Gastroesophageal sphincter (tissue), 4 donors: ENCODE measurements at places on chromosomes 2 and 18.

DNA sequence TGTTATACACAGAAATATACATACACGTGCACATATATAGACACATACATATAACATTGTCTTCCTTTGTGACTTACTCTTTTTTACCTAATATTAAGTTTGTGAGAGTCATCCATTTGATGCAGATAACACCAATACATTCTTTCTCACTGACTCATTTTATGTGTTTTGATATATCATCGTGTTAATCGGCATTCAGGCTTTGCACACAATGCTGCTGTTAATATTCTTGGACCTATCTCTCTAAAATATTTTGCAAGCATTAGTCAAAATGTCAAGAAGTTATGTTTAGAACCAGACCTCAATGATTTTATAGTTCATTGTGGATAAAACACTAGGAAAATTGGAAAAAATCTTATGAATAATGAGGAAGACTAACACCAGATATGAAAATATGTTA is 441.1 kb downstream of the LRATD1 start:
- no peak for ATAC-seq

- ATAC-seq, result no peak
These were observed 148.5 kb upstream of the GATA6 start for GRCh38 chr18:22020867-22021370.

DNA sequence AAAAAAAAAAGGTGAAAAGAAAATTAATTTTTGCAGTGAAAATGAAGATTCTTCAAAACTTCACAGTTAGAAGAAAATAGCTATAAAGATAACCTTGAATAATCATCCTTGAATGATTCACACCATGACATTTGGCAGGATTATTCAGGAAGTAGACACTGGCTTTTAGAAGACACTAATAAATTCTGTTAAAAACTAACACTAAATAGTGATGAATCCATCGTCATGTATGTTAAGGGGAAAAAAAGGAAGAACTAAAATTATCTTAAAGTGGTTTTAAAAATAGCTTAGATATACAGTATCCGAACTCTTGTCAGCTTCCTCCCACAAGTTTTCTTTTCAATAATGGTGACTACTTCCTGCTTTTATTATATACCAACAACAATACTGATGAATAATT is 10.2 kb downstream of the USP37 start:
- no peak for ATAC-seq

DNA sequence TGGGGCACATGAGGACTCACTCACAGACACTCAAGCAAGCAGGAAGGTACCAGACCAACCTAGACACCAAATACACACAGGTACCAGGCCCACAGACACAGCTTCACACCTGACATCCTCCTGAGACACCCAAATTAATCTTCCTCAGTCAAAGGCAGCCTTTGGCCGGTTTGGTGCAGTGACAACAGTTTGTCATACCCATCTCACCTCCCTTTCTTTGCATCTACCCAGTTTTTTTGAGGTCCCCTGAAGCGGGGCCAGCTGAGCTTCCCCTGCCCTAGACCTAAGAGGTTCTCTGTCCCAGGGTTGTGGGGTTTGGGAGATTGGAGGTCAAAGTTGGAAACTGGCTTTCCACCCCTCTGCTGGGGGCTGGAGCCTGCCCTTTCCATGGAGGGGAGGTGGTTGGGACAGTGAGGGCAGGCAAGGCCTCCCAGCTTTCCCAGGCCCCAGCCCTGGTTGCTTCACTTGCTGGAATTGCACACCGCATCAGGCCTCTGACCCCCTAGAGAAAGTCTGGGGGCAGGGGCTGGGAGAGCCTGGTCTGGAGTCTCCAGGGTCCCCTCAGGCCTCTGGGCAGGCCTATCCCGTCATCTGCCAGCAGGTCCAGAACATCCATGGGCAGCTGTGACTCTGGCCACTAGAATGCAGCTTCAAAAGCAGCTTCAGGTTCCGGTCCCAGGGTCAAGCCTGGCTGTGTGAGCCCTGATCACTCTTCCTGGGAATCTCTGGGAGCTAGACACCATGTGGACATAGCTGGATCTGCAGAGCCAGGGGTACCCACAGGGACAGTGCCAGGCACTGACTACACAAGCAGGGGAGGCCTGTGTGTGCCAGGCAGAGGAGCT is 12.5 kb upstream of the TEX261 start:
- ATAC-seq, result no peak

DNA sequence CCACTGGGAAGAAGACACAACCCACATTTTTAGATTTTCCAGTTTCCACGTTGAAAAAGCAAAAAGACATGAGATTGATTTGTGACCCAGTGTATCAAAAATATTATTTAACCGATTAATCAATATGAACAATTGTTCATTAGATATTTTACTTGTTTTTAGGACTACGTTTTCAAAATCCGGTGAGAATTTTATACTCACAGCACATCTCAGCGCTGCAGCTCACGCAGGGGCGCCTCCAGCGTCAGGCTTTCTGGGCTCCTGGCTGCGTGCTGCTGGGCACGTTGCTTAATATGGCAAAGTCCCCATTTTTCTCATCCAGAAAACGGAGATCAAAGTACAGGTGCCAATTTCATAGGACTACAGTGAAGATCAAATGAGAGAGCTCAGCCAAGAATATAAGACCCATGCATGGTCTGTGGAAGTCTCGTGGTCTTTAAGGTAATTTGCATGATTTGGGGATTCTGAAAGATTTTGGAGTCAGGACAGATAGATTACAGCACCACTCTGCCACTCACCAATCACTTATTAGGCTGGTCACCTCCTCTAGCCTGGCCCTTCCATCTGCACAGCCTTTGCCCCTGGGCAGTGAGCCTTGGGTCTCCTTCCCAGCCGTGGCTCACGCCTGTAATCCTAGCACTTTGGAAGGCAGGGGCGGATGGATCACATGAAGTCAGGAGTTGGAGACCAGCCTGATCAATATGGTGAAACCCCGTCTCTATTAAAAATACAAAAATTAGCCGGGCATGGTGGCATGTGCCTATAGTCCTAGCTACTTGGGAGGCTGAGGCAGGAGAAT is 36.2 kb downstream of the PTPN18 start:
- no peak for ATAC-seq

DNA sequence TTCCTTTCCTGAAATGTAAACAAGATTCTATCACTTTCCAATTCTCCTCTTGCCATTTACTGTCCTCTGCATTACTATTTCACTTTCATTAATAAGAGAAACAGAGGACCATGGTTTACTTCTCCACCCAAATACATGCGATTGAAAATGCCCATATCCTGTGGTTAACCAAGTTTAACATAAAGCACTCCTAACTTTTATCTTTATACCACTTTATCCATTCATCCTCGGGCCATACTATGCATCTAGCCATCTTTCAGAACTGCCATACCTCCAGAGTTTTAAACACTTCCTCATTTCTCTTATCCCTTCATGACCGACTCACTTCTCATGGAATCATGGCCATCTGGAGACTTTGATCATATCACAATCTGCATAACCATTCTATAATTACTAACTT is 1182.3 kb downstream of the CNTNAP5 start:
- no peak for ATAC-seq

DNA sequence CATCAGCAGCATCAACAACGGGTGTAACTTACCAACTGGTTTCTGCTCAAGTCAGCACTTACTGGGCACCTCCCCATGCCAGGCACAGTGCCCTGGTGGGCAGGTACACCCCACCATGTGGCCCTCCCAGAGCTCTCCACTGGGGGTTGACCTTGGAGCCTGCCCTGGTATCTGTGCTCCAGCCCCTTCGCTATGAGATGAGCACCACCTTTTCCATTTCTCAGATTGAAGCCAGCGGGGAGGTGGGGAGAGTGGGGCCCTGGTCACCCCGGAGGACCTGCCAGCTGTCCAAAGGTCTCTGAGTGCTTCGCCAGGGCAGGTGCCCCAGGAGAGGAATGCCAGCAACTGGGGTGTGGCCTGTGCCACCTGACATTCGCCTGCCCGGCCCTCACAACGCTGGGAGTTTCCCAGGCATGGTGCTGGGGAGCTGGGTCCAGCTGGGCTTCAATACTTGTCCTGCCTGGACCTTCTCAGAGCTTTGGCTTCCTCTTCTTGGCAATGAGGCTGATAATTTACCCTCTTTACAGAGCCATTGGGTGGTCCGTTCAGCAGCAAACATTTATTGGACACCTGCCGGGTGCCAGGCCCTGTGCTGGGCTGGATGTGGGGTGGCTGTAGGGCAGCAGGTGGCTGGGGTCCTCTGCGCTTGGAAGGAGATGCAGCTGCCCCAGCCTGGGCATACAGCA is 5.9 kb upstream of the ZAP70 start:
- no peak for ATAC-seq

DNA sequence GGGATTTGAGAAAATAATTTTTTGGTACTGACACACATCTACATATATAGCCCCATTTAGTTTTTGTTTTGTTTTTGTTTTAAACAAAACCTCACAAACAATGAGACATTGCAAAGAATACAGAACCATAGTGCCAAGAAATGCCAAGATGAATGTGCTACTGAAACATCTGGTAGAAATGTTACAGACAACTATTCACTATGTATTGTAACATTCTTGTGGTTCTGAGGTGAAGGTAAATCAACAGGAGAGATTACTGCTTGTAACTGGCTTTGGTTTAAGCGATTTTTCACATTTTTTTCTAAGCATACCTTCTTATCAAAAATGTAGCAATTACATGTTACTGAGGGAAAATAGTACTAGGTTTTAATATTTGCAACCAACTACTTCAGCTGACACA is 281.3 kb downstream of the ZNF804A start:
- ATAC-seq, result no peak

GRCh38 chr2:74293191-74293991 is 49.8 kb downstream of the SLC4A5 start:
- no peak for ATAC-seq

GRCh38 chr18:36419188-36419899 is 121.8 kb downstream of the FHOD3 start:
- peak; percentile 22 for ATAC-seq

DNA sequence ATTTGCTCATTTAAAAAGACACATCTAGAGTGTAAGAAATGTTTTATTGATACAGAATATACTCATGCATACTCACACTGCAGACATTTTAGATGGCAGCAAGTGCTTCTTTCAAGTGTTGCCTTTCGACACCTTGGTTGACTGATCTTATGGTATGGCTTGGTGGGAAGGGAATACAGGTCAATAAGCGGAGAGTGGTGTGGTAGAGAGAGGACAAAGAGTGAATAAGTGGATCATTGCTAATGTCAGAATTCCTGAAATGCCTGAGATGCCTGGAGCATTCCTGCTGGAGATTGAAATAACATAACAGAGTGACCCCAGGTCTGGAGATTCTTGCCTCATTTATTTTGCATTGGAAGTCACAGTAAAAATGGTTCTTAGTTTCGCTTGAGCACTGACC is 76.7 kb downstream of the RND3 start:
- no peak for ATAC-seq

GRCh38 chr18:33803636-33804035 is 225.6 kb downstream of the ASXL3 start:
- ATAC-seq, result no peak

- ATAC-seq, result no peak
These were observed 171.0 kb downstream of the SRBD1 start for GRCh38 chr2:45439788-45440773.

- no peak for ATAC-seq
These were observed 11.8 kb downstream of the RASGRP3 start for GRCh38 chr2:33488178-33488690.

DNA sequence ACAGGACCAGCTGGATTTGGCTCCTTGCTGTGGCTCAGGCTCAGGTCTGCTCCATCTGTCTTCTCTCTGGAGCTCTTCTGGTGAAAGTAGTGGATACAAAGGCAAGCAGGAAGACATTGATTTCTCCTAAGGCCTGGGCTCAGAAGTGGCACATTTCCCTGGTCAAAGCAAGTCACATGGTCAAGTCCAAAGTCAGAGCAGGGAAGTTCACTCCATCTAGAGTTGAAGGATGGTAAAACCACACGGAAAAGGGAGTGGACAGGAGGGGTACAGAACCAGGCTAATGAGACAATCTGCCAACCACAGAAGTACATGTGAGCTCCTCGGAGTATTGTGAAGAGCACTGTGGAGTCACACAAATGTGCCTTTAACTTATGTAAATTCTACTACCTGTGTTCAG is 66.1 kb downstream of the MARCO start:
- ATAC-seq, result no peak

GRCh38 chr2:67888351-67889005 is 174.3 kb downstream of the C1D start:
- no peak for ATAC-seq

DNA sequence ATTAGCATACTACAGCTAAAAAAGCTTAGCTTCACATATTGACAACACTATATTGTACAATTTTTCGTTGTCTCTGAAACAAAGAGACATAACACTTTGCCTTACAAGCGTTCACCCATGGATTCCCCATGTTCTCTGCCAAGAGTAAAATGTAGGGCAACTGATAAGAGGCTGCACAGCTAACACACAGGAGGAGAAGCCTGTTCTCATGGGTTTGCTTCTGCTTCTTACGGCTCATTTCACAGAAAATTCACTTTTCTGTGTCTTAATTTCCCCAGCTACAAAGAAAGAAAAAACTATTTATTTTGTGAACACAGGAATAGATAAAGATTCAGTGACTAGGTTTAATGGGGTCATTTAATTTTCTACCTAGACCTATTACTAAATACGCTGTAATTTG is 182.8 kb upstream of the DLGAP1 start:
- no peak for ATAC-seq

DNA sequence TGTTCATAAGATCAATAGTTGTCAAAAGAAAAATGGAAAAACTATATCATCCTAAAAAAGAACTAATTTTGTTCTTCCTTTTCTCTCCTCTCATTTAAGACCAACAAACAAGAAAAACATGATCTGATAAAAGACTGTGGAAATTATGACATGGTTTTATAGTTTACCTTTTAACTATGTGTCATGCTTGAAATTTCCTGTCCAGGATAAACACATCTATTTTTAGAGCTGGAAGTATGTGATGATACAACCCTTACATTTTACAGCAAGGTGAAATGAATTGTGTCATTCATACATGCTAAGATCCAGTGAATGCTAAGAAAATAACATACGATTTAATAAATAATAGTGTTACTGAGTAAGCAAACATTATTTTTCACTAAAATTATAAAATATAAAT is 89.9 kb downstream of the GULP1 start:
- ATAC-seq, result no peak

DNA sequence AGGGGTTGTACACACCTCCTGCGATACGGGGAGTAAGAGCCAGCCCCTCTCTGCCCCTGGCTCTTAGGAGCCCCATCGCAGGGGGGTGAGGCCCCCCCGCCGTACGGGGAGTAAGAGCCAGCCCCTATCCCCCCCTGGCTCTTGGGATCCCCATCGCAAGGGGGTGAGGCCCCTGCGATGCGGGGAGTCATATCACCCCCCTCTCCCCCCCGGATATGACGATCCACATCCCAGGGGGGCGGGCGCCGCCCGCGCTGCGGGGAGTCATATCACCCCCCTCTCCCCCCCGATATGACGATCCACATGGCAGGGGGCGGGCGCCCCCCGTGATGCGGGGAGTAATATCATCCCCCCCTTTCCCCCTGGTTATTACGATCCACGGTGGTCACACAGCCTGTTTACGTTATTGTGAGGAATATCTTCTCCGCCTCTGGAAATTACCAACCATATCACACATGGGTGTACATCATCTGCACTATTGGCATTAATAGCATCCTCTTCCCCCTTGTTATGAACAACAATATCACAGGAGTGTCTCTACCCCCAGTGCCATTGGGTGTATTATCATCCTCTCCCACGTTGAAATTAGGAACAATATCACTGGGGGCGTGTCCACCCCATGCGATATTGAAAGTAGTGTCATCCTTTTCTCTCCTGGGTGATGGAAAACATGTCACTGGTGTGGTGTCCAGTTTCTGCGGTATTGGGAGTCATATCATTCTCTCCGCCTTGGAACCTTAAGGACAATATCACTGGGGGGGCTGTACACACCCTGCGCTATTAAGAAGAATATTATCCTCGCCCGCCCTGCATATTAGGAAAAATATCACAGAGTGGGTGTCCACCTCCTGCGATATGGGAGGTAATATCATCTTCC is 24.7 kb upstream of the NAGK start:
- ATAC-seq, result no peak
